NCI-H460 (cell line): ENCODE measurements at places on chromosomes 5 and 9. TPM values are rescaled to one million over a fixed set of nuclear protein-coding genes. Genes with fewer than 3 reads are reported as not detected.

The PDGFRB gene
- 1.7 and 2.4 TPM in 2 replicates for total RNA-seq

The FAM169A gene
- total RNA-seq = 15.8 and 18.5 TPM in 2 replicates

The PCDHB13 gene
- 2.2 and 2.5 TPM in 2 replicates for total RNA-seq

The NUP214 gene
- total RNA-seq = 12.9 and 17.2 TPM in 2 replicates

The ZDHHC12 gene
- total RNA-seq = 17.9 and 22.4 TPM in 2 replicates

The PROB1 gene
- total RNA-seq = 1.5 and 1.8 TPM in 2 replicates

The ENC1 gene
- total RNA-seq = 76.9 and 82.3 TPM in 2 replicates

The OBP2B gene
- total RNA-seq = not detected in 2 replicates

The SPATA31D4 gene
- not detected in 2 replicates for total RNA-seq

The FCN2 gene
- total RNA-seq = not detected in 2 replicates

The PCA3 gene
- total RNA-seq = not detected in 2 replicates

The ZNF883 gene
- not detected in 2 replicates for total RNA-seq

The RPS14 gene
- 4,447 and 4,846 TPM in 2 replicates for total RNA-seq

The RNF183 gene
- 0.32 TPM in 1 of 2 replicates, not detected in the other for total RNA-seq

The PFDN1 gene
- total RNA-seq = 84.3 and 90.4 TPM in 2 replicates

The OCLN gene
- 7.7 and 8.7 TPM in 2 replicates for total RNA-seq

The NEUROG1 gene
- total RNA-seq = not detected in 2 replicates

The RFK gene
- total RNA-seq = 410 and 434 TPM in 2 replicates

The ZFP37 gene
- not detected in 2 replicates for total RNA-seq

The SLC1A1 gene
- 0.10 TPM in 1 of 2 replicates, not detected in the other for total RNA-seq

The PROP1 gene
- not detected in 2 replicates for total RNA-seq

The PCDHB2 gene
- 0.29 and 0.52 TPM in 2 replicates for total RNA-seq

The HMCN2 gene
- total RNA-seq = 0.20 and 0.38 TPM in 2 replicates
